ENCODE measurements at places on chromosomes 16 and 17.

- no peak for DNase-seq
Measured at GRCh38 chr16:72285728-72286127, 113.8 kb upstream of the PMFBP1 start.

GRCh38 chr17:302300-302698 lies 50.3 kb downstream of the RPH3AL start:
- DNase-seq = no peak

DNA sequence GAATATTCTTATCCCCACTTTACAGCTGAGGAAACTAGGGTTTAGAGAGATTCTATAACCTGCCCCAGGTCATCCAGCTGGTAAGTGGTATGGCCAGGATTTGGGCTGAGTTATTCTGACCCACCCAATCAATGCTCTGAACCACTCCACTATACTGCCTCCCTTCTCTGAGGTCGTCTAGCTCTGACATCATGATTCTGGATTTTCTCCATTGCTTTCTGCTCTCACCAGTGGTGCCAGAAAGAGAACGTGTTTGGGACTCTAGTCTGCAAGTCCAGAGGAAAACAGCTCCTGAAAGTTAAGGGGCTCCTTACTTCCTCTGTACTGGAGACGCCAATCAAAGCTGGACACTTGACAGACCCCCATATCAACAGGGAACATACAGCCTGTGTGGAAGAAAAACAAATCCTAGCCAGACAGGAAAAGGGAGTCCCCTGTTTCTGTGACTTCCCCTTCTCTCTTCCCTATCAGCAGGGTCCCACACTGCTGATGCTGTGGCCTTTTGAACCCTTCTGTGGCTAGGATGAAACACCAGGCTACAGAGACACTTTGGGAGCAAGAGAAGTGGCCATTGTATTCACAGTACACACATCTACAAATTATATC lies 6.0 kb upstream of the EZH1 start:
- DNase-seq = no peak

DNA sequence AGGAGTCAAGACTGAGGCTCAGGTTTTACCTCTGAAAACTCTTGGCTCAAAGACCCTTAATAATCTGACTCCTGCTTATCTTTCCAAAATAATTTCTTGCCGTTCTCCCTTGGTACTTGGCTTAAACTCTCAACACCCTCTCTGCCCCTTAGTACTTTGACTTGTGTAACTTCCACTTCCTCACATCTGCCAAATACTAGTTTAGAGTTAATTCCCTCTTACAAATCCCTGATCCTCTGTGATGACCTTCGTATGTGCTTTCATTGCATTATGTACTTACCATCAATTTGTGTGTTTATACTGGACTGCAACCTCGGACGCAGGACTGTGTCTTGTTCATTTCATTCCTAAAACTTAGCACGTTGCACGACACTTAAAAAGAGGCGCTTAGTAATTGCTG lies 35.2 kb downstream of the ZNF207 start:
- DNase-seq = no peak

DNA sequence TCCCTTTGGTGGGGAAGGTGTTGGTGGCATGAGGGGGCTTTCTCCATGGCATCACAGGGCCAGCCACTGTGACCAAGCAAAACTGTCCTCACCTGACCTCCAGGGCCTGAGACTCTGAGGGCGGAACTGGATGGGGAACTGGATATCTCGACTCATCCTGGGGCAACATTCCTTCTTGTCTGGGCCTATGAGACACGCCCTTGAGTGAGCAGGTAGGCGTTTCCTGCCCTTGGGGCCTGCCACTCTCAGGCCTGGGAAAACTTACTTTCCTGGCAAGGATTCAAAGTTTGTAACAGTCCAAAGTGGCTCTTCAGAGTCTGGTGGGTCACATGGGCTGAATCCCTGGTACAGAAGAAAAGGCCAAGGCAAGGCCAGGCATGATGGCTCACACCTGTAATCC lies 9.6 kb downstream of the MT1X start:
- no peak for DNase-seq

DNA sequence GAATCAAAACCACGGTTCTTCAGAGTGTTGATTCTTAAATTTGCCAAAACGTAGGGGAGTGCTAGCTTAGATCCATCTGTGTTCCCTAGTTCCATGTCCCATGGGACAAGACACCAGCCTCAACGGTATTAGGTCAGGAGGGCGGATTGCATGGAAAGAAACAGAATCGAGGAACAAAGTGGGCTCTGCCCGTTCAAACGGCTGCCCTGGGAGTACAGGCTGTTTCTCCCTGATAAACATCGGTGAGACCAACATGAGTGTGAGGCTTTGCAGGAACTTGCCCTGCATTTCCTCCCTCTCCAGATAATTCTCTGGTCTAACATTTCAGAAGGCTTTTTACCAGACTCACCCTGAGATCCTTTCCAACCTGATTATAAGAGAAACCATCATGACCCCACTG lies 82.2 kb downstream of the MRM3 start:
- no peak for DNase-seq

Data from SHP77 (cell line).